HS-5 (cell line): ENCODE measurements at places on chromosomes 3 and 15.

GRCh38 chr3:152620395-152620794 lies 214.5 kb upstream of the P2RY1 start:
- no peak for DNase-seq

DNA sequence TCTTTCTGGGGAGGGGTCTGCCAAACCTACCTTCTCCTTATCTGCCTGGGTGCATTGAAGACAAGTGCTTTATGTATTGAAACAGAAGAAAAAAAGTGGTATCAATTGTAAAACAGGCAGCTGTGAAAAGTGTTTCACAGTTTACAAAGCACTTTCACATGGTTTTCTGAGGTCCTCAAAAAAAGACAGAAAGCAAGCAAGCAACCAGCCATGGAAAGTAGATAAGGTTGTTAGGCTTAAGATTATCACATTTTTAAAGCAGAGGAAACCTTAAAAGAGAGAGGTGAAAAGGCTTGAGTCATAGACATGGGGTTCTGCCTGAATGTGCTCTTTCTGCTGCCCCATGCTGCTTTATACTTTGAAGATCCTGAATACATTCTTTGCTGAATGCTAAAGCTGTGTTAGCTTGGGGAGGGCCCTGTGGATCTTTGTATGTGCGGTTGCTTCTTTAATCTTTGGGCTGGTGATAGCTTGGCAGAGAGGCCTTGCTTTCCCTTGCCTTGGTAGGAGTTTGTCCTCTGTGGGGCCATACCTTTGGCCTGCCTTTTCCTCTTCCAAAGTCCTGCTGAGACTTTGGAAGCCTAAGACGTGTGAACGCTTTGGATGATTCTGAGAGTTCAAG lies 2.6 kb downstream of the SMAD3 start:
- no peak for DNase-seq

GRCh38 chr3:150736903-150737832 lies 25.8 kb downstream of the SIAH2 start:
- no peak for DNase-seq

DNA sequence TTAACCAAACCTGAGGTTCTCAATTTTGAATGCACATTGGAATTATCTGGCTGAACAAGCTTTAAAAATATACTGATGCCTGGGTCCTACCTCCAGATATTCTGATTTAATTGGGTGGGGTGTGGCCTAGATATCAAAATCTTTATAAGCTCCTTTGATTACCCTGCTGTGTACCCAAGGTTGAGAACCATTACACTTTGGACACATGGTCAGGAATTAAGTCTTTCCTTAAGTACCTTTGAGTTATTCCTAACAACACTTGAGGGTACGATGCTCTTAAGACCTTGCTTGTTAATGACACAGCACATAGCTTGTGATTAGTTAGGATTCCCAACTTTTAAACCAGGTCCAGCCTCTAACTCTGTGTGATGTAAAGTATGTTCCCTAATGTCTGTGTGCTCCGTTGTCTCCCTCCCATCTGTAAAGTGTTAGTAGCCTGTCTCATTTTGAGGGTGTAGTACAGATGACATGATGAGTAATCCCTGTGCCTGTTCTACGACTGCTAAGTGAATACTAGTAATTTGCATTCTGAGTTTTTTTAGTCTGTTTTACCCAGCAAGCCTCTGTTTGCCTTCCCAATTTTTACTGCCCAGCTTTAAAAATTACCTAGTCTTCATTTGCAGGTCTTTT lies 154.9 kb downstream of the KLHL25 start:
- DNase-seq: no peak

- DNase-seq: no peak
These were observed at the start of gene IGSF10 for GRCh38 chr3:151460774-151461450. Gene IGSF10, minus strand, starts transcription at chr3:151461061. Its CDS starts 2,352 bp downstream, at chr3:151458709.
